ENCODE measurements at places on chromosomes 11 and 22.

DNA sequence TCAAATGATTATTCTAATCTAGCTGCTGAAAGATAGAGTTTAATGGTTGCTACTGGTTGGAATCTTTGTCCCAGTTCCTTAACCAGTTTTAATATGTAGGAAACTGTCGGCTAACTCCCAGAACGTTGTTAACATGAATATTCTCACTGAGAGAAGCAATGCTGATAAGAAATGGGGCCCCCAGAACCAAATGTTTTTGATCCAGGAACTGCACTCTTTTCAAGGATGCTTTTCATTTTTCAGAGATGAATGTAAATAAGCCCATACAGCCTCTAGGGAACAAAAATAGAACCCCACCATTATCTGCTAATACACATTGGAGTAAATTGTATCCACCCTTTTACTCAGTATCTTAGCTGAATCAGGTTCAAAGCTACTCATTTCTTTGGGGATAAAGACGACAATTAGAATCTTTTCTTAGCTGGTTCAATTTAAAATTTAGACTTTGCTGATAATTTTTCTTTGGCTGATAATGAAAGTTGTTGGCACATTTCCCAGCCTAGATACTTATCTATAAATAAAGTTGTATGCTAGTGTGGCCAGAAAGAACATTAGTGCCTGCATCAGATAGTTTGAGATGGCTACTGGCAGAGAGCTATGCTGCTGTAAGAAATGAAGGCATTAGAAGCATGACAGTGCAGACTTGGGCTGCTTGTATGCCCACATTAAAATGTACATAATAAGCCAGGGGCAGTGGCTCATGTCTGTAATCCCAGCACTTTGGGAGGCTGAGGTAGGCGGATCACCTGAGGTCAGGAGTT, 323.3 kb upstream of the PDGFD start:
- no peak for DNase-seq

- DNase-seq, result no peak
Observed at GRCh38 chr11:69986830-69987229, 91.3 kb upstream of the ANO1 start.

- DNase-seq, result no peak
Observed at GRCh38 chr11:96105944-96106343, 182.0 kb upstream of the MTMR2 start.

GRCh38 chr22:28203286-28203685, 284.2 kb upstream of the PITPNB start:
- DNase-seq, result no peak

- no peak for DNase-seq
Observed at GRCh38 chr11:96154802-96155520, 188.0 kb downstream of the MAML2 start.

DNA sequence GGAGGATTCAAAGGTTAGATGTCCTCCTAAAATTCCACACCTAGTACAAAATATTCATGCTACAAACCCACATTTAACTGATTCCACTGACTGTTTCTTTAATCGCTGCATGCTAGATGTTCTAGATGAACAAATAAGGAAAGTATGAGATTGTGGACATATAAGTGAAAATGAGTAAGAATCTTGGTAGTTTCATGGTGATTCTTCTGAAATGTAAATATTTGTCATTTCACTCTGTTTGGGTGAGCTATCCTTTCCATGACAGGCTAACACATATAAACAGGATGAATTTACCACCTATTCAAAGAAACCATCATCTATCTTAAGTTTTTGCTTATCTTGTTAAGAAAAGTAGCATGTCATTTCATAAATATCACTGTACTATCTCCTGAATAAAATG, 14.8 kb downstream of the OR5B3 start:
- DNase-seq, result no peak

DNA sequence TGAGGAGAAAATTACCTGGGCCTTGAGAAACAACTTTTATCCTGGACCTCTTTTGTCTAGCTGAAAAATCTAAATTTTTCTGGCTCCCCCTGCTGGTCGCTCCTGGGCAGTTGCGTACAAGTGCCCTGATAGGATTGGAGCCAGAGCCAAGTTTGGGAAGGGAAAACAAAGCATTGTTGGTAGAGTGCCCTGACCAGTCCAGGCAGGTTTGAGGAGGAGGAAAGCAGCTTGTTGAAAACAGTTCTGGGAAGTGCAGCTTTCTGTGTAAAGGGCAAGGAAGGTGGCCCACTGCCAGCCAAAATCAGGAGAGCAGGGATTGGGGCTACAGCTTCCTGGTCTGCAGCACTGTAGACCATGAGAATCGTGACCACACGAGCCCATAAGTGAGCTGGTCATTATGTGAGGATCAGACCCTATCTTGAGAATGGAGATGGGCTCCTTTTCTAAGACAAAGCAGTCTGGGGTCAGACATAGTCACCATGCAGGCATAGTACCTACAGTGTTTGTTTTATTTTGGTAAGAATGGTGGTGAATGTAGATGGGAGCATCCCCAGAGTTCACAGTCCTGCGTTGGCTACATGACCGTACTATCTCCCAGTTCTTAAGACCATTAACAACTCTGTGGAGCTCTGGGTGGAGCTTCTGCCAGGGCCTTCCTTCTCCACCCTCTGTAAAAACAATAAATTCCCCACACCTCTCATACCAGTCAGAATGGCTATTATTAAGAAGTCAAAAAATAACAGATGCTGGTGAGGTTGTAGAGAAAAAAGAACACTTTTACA, 21.3 kb upstream of the PIK3IP1 start:
- DNase-seq, result peak; percentile 22

GRCh38 chr11:1034456-1035295, 1.8 kb downstream of the MUC6 start:
- no peak for DNase-seq

DNA sequence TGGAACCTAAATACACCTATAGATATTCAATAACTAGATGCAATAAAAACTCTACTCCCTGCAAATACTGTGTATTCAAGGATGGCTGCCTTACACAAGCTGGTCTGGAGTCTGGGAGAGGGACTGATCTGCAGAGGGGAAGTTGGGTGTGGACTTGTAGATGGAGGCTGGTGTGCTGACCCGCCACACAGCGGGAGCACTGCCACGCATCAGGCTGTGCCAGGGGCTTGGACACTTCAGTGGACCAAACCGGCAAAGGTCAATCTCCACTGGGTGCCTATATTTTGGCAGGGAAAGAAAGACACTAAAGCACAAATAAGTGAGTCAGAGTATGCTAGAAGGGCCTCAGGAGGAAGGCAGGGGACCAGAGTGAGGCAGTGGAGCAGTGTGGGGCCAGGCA, 2.1 kb upstream of the SHANK3 start:
- no peak for DNase-seq

DNA sequence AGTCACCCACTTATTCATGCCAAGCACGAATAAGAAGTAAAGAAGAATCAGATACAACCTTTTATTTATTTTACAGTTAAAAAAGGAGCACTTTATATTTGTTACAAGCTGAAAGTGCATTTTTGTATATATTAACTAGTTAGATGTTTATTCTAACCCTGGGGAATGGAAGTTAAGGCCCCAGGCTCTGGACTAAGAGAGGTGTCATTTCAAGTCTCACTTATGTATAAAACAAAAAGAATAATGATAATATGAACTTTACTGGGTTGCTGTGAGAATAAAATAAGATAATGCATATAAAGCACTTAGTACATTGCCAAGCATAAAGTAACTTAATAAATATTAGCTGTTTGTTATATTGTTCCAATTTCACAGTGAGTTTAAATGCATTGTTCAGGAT, 12.1 kb upstream of the FAT3 start:
- no peak for DNase-seq

GRCh38 chr11:26827567-26828081, 105.8 kb upstream of the SLC5A12 start:
- no peak for DNase-seq

DNA sequence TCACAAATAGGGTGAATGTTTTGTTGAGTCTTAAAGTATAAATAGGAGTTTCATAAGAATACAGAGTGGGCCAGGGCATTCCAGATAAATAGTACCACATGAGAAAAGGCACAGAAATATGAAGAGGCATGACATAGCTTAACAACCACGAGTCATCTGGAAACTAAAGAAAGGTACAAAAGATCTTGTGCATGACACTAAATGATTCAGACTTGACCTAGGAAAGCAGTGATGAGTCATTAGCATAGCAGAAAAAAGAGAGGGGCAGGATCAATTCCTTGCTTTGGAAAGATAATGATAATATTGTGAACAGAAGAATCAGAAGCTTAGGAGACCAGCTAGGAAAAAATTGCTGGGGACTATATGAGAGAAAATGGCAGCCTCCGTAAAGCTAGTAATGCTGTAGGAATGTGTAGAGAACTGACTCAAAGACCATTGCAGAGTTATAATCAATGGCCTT, 47.6 kb upstream of the FIBIN start:
- no peak for DNase-seq

- no peak for DNase-seq
Observed at GRCh38 chr22:37749831-37750595, 53.2 kb downstream of the TRIOBP start.

DNA sequence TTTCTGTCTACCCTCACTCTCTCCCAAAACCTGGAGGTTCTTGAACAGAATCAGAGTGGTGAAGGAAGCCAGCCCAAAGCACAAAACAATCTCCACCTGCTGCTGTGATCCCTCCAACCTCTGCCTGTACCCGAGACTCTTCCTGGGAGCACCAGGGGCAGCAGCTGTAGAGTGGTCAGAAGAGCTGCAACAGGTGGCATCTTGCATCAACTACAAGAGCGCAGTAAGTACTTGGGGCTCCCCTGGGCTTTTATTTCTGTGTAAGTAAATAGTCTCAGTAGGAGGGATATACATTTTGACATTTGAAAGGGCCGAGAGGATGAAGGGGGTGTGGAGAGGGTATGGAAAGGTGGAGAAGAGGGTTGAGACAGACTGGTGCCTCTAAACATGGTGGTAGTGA, 8.3 kb upstream of the UBQLNL start:
- DNase-seq, result no peak

- DNase-seq, result no peak
Observed at GRCh38 chr11:45494738-45495137, 170.7 kb downstream of the CHST1 start.

GRCh38 chr11:114773541-114774338, 95.4 kb downstream of the NXPE2 start:
- DNase-seq, result no peak

DNA sequence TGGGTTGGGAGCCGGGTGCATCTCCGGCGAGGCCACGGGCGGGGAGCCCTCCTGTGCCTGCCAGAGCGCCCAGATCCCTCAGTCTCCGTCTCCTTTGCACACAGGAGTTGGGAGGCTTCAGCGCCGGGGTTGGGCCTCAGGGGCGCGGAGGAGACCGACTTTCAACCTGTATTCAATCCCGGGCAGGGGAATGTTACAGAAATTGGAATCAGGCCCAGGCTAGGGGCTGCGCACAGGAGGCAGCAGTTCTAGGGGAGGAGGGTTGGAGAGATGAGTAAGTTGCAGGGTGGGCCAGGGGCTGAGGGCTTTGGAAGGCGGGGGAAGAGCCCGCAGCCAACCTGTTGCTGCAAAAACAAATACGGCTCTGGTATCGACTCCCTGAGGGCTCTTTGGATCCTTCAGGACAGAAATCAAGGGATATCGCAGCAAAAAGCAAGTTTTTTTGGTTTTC, 640 bp upstream of the KCNA4 start:
- no peak for DNase-seq

DNA sequence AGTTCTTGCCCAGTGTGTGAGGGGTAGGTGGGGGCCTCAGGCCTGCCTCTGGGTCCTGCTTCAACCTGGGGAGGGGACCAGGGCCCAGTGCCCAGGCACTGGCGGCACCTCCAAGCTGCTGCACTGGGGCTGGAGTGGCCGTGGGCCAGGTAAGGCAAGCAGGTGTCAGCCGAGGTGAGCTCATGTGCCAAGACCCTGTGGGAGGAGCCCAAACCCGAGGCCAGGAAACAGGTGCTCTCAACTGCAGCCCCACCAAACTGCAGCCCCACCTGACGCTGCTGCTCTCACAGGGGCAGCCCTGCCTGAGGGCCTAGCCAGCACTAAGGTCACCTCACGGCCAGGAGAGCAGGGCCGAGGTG, 18.1 kb upstream of the GNB1L start:
- DNase-seq, result no peak

DNA sequence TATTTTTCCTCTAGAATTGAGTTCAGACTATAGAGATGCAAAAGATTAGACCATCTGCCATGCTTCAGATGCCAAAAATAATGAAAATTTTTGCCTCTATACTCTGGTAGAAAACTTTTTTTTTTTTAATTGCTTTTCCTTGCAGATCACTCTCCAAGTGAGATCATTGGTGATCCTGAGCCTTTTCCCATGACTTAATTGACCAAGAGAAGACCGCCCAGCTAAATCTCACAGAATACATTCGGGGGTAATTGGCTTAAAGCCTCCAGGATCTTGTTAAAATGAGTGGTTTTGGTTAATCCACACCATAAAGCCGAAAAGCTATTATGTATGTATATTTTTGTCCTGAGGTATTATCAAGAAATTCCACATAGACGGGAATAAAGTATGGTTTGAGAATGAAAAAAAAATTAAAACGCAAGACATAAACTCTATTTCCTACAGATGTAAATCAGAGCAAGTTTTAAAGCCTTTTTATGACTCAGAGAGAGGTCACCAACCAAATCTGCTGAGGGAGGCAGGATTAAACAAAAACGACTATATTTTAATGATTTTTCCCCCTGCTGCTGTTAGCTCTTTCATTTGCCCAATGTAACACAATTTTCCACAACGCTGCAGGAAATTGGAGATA, 64.0 kb downstream of the PARVA start:
- DNase-seq, result no peak

DNA sequence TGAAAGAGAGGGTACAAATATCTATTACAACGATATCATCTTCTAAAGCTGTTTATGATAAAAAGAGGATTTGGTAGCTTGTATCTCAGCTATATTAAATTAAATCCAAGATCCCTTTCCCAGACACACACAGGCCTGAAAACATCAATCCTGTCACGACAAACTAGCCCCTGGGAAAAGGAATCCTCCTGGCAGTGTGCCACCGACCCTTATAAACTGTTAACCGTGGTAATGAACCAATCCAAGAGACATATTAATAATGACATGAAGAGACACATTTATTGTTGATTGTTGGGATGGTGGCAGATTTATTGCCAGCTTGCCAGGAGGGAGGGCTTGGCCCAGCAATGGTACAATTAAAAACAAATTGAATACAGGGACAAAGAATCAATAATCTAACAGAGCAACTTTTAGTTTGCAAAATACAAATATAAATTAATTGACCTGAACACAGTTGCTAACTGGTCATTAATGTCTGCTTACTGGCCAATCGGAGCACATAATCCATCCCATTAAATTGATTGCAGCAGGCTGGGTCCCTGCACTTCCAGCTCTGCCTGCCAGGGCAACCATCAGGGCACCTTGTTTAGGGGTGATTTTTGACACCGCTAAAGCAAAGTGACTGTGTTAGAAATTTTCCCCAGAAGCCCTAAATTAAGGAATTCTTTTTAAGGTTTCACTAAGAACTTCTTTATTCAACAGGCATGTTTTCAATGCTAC, 887.6 kb downstream of the OPCML start:
- DNase-seq, result no peak

GRCh38 chr11:14506532-14506931, 6.9 kb upstream of the COPB1 start:
- no peak for DNase-seq

GRCh38 chr11:117970400-117971024, 15.7 kb upstream of the IL10RA start:
- DNase-seq, result no peak
